ENCODE measurements at places on chromosomes 6 and 20.

DNA sequence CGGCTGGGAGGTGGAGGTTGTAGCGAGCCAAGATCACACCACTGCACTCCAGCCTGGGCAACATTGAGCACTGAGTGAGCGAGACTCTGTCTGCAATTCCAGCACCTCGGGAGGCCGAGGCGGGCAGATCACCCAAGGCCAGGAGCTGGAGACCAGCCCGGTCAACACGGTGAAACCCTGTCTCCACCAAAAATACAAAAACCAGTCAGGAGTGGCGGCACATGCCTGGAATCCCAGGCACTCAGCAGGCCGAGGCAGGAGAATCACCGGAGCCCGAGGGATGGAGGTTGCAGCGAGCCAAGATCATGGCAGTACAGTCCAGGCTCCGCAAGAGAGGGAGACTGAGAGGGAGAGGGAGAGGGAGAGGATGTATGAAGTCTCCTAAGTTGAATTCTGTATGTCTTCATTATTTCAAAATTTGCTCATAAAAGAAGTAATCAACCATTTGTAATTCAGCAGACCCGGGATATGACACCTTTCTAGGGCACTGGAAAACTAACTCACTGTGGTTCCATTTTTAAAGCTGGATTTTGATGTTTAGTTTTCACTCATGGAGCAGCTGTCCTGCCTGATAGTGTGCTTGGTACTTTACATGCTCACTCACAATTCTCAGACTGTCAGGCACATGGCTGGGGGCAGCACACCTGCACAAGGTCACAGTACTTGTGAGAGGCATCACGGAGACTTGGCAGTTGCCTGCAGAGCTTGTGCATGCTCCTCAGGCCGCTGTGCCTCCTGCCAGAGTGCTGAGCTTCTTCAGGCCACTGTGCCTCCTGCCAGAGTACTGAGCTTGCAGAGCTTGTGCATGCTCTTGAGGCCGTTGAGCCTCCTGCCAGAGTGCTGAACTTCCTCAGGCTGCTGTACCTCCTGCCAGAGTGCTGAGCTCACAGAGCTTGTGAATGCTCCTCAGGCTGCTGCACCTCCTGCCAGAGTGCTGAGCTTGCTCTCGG is 106.2 kb downstream of the ERMARD start:
- no peak for DNase-seq
- no peak overlapping the region for H3K27ac ChIP-seq
- H3K27me3 ChIP-seq: no peaks in the 10 kb centered on the region
- H3K4me1 ChIP-seq: peaks cover 9% of the 10 kb centered on the region
- H3K4me3 ChIP-seq: no peak overlapping the region

GRCh38 chr6:134902936-134903335 is 47.0 kb downstream of the ALDH8A1 start:
- H3K4me3 ChIP-seq: no peak overlapping the region
- DNase-seq: no peak
- no peaks in the 10 kb centered on the region for H3K4me1 ChIP-seq
- no peak overlapping the region for H3K27ac ChIP-seq

DNA sequence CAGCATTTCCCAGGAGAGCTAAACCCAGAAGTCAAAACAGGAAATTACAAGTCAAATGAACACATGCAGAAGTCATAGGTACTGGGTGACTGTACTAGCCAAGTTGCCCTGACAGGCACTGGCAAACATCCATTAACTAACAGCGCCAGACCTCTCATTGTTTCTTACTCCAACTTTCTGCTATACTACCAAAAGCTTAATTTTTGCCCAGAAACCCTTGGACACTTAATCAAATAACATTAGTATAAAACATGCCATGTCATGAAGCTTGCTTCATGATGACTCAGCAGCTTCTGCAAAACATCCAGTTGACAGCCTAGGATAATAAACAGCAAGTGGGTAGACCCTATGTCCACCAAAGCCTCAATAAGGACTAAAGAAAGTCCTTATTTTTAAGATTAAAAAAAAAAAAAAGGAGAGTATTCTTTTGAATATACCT is 3.5 kb downstream of the NUP153 start:
- H3K27me3 ChIP-seq: no peaks in the 10 kb centered on the region
- no peak for DNase-seq
- peaks cover 48% of the 10 kb centered on the region for H3K4me1 ChIP-seq
- H3K27ac ChIP-seq: no peak overlapping the region
- peaks cover 61% of the 10 kb centered on the region for H3K36me3 ChIP-seq
- H3K4me3 ChIP-seq: peak overlapping the region; percentile 87

DNA sequence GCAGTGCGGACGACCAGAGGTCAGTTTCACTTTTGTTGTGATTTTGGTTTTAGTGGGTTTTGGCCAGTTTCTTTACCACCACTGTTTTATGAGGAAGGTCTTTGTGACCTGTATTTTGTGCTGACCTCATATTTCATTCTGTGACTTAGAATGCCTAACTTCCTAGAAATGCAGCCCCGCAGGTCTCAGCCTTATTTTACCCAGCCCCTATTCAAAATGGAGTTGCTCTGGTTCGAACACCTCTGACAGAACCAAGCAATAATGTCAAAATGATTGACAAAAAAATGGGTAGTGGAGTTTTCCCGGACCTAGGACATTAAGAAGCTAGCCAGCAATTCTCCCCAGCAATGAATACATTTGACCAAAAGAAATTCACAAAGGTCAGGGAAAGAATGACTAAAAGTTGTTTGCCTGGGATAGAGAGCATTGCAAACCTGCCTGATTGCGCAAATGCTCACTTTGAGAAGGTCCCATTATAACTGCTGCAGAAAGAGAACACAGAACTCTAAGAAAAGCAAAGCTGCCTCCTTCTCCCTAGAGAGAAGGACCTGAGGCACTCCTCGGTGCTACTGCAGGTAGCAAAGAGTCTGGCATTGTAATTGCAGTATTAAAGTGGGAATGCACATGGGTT is 288.8 kb downstream of the ADGB start:
- no peaks in the 10 kb centered on the region for H3K36me3 ChIP-seq
- no peak overlapping the region for H3K4me3 ChIP-seq
- DNase-seq: no peak
- H3K27me3 ChIP-seq: peaks cover 16% of the 10 kb centered on the region
- no peak overlapping the region for H3K27ac ChIP-seq
- no peaks in the 10 kb centered on the region for H3K4me1 ChIP-seq

DNA sequence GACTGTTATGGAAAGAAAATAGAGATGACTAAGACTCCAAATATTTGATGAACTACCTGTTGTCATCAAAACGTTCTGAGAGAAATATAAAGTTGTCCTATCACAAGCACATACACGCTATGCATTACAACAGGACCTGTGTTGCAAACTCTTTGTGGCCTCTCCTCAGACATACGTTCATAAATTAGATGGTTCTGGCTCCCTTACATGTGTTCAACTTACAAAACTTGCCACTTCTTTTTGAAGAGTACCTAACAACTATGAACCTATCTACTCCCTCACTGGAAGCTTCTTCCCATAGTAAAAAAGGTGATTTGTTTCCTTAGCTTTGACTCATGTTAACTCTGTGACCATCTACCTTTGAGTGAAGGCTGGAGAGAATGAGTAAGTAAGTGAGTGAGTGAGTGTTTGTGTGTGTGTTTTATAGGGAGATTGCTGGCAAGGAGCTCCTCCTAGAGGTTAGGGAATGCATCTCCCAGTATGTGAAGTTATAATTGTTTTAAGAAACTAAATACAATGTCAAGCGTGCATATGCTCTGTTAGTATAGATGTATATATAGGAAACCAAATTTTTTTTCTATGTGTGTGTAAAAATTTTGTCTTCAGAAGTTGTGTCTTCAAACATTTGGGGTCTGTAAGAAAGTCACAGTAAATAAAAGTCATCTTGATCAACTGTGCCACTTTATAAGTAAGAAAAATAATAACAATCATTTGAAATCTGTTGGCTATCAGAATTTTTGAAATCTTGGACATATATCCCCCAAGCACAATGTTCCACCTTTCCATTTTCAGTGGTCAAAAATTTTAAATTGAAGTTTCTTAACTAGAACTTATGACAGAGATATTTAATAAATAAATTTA is 1211.1 kb upstream of the GJE1 start:
- no peaks in the 10 kb centered on the region for H3K4me1 ChIP-seq
- peaks cover 8% of the 10 kb centered on the region for H3K27me3 ChIP-seq
- DNase-seq: no peak
- no peaks in the 10 kb centered on the region for H3K36me3 ChIP-seq

GRCh38 chr6:133358574-133359150 is 117.5 kb downstream of the EYA4 start:
- no peak overlapping the region for H3K27ac ChIP-seq
- no peaks in the 10 kb centered on the region for H3K27me3 ChIP-seq
- H3K4me1 ChIP-seq: no peaks in the 10 kb centered on the region

DNA sequence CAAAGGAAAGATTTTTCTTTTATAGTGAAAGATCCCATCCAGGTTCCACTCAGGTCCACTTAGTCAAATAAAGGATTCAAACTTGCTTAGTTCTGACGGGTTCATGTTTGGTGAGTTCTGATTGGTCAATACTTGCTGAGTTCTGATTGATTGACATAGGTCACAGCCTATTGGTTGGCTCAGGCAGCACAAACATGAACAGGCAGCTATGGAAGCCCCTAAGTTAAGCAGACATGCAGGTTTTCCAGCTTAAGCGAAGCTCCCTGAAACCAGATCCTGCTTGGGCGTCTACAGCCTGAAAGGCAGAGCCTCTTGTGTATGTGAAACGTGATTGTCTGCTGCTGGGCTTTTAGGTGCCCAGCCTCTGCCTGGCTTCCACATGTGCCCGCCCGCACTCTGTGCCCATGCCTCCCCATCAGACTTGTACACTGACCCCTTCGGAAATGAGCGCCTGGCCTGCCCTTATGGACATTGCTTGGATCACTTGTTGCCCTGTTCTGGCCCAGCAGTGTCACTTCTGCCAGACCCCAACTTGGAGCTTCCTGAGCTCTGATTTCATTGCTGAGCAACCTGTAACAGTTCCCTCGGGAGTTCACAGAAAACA is 45.4 kb upstream of the ECI2 start:
- H3K4me1 ChIP-seq: no peaks in the 10 kb centered on the region
- H3K36me3 ChIP-seq: no peaks in the 10 kb centered on the region
- peaks cover 20% of the 10 kb centered on the region for H3K27me3 ChIP-seq
- no peak for DNase-seq
